ENCODE measurements at places on chromosomes 5 and 9.

DNA sequence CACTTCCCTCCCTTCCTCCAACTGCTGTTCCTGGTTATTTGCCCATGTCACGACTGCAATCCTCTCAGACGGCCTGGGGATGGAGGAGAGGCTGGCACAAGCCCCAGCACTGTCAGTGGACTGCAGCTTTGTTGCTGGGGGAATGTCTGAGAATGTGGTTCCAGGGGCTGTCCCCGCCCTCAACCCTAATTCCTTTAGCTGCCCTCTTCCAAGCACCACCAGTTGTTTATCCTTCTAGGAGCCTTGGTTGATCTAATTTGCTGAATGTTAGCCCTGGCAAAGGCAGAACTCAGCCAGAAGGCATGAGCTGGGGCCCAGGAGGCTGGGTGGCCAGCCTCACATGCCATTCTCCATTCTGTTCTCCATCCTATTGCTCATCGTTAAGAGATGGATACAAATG is 51.6 kb downstream of the ADAM19 start:
- no peak for DNase-seq

- DNase-seq = peak; percentile 56
These were observed 666.4 kb upstream of the ZNF608 start for GRCh38 chr5:125412561-125413495.

- peak; percentile 41 for DNase-seq
These were observed 145.3 kb upstream of the SMARCA2 start for GRCh38 chr9:1869843-1870242.

DNA sequence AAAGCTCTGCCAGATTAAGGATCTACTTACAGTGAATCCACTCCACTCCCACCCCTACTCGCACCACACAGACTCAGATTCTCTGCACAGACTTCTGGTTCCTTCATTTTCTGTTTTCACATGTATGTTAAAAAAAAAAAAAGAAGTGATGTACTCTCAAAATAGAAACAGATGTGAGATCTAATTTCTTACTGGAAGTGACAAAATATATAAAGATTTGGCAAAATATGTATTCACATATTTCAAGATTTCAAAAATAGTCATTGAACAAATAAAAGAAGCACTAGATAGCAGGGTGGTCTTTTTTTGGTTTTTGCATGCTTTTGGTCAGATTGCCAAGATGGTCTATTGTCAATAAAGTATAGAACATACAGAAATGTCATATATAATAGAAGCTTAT is 379.2 kb downstream of the TMEM167A start:
- no peak for DNase-seq

DNA sequence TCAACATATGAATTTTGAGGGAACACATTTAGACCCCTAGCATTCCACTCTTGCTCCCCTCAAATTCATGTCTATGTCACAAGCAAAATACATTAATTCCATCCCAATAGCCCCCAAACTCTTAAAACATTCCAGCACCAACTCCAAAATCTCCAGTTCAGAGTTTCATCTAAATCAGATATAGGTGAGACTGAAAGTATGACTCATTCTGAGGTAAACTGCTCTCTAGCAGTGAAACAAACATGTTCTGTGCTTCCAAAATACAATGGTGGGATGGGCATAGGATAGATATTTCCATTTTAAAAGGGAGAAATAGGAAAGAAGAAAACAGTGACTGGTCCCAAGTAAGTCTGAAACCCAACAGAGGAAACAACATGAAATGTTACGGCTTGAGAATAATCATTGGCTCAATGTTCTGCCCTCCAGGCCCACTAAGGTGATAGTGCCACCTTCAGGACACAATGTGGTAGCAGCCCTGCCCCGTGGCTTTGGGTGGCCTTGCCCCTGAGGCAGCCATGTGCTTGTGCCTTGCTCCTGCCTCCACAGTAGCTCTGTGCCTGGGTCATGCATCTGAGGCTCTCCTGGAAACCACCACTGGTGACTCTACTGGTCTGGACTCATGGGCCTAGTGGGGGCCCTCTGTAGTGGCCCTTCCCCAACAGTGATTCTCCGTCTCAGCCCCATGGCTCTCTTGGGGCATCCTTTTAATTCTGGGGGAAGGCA is 36.4 kb upstream of the IPPK start:
- peak; percentile 60 for DNase-seq

GRCh38 chr9:99445371-99445891 is 223.3 kb downstream of the SEC61B start:
- DNase-seq = peak; percentile 76

GRCh38 chr9:15277400-15278090 is 29.5 kb downstream of the TTC39B start:
- DNase-seq = peak; percentile 53

DNA sequence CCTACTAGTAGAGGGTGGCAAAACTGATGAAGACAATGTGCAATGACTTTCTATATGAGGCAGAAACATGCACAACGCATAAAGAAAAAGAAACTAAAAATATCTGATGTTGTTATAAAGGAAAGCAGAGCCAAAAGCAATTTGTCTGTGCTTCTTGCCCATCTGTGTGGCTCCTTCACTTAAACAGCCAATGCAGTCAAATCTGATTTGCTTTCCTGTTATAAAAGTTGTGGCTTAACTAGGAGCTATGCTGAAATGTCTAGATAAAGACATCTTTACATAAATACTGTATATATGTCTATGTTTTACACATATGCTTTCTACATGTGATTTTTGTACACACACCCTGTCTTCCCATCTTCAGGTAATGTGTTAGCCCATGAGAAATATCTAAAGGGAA is 508.2 kb downstream of the CETN3 start:
- no peak for DNase-seq

DNA sequence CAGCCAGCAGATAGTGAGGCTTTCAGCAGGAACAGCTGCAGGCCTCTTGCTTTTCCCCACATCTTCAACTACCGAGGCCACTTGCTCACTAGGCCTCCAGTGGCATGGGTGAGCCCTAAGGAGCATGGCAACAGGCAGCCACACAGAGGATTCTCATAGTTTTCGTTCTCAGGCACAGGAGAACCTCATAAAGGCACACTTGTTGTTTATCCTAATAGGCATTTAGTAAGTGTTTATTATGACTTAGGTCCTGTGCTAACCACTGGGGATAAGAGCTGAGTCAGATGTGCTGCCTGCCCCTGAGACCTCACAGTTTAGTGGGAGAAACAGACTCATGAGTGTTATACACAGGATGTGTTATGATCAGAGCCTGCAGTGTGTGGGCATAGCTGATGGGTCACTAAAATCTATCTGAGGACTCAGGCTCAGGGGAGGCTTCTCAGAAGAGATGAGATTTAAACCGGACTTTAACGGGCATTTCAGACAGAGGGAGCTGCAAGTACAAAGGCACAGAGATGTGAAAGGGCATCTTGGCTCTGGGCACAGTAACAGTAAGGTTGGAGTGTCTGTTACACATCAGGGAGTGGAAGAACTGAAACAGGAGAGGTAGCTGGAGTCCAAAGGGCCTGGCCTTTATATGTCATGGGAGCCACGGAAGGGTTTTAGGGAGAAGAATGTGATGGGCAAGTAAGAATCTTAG is 21.0 kb upstream of the HEMGN start:
- no peak for DNase-seq

- DNase-seq = no peak
These were observed 228.3 kb upstream of the C9orf72 start for GRCh38 chr9:27801545-27801944.

Measured in PC-3 (cell line).